Pancreas (tissue), 10 donors: ENCODE measurements at places on chromosomes 2 and 18. TPM values are rescaled to one million over a fixed set of nuclear protein-coding genes. Genes with fewer than 3 reads are reported as not detected.

DNA sequence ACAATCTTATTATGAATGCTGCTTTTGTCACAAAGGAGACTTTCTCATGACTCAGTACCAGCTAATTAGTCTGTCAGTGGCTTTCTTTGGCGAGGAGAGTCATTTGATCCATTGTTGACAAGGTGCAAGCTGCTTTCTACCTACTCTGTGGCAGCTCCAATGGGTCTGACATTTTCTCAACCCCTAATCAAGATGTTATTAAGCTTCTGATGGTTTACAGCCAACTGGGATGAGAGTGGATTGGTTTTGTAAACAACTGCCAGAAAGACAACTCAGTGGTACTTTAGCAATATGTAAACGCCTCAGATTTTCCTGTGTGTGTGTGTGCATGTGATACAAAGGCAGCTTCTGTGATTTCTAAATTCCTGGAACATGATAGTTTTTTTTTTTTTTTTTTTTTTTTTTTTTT, 8.2 kb upstream of the CLIP4 start:
- H3K4me1 ChIP-seq, result no peaks in the 10 kb centered on the region
- no peak overlapping the region for H3K27ac ChIP-seq
- H3K4me3 ChIP-seq, result no peak overlapping the region
- no peaks in the 10 kb centered on the region for H3K27me3 ChIP-seq
- DNase-seq, result no peak

GRCh38 chr18:62717169-62717924, 2.0 kb downstream of the PHLPP1 start:
- peak overlapping the region; percentile 48 for H3K4me3 ChIP-seq
- peak; percentile 44 for DNase-seq
- no peaks in the 10 kb centered on the region for H3K27me3 ChIP-seq
- H3K36me3 ChIP-seq, result no peaks in the 10 kb centered on the region
- peaks cover 18% of the 10 kb centered on the region for H3K4me1 ChIP-seq

DNA sequence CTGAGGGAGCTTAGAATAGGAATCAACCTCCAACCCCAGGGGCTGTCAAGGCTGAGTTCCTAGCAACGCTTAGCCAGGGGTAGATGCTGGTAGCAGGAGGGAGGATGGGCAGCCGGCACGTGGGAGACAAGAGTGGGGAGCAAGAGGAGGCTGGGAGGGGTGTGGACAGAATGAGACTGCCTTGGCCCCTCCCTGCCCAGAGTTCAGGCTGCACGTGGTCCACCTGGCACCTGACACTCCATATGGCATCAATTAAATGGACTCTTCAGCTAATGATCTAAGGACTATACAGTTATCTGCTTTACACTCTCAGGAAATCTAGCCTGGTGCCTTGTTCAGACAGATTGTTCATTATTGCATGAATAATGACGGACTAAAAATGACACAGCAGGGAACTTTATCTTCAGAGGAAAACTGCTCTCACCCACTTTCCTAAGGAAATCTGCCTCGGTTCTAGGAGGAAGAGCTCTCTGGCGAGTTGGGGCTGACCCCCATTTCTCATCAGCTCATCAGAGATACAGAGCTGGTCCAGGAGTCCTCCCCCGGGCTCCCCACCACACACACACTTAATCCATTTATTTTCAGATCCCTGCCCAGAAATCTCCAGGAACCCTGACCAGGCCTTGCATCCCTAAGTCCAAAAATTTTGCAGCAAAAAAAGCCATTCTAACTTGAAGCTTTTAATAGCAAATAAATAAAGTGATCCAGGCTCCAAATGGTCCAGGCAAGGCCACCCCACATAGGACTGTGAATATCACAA, 102.1 kb upstream of the CDC42EP3 start:
- DNase-seq, result no peak
- H3K36me3 ChIP-seq, result no peaks in the 10 kb centered on the region
- H3K4me1 ChIP-seq, result no peaks in the 10 kb centered on the region

DNA sequence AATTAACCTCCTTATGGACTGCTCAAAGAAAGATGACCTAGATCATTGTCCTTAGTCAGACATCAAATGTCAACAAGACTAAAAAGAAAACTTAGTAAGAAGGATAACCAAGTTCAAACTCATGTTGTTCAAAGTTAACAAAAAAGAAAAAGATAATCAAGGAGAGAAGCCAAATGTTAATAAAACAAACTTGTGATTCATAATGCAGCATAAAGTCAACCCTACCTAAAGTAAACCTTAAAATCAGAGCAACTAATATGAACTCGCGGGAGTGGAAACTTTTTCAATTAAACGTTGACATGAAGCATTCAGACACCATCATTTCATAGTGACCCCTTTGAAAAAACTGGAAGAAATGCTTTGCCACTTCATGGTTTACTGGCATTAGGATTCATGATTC, 52.9 kb downstream of the DNER start:
- no peak for DNase-seq
- no peak overlapping the region for H3K4me3 ChIP-seq
- H3K27me3 ChIP-seq, result no peaks in the 10 kb centered on the region
- H3K4me1 ChIP-seq, result no peaks in the 10 kb centered on the region

- no peak for DNase-seq
- H3K4me1 ChIP-seq, result peaks cover under 1% of the 10 kb centered on the region
- no peaks in the 10 kb centered on the region for H3K27me3 ChIP-seq
- no peak overlapping the region for H3K4me3 ChIP-seq
Observed at GRCh38 chr2:67393237-67393636, 3.9 kb upstream of the ETAA1 start.

DNA sequence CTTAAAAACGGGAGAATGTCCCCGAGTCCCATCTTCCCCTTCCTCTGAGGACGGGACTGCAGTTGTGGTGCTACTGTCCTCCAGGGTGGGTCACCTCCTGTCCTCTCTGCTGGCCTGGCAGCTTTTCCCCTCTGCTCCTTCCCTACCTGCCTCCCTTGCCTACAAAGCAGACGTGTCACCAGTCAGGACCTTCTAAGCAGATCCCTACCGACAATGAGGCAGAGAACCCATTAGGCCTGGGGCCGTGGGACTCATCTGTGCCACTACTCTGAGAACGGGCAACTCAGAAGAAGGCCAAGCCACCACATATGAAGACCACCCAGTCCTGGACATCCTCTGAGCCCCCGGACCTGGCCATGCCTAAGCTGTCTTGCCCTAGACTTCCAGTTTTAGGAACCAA, 103.0 kb upstream of the TEX51 start:
- DNase-seq, result no peak
- H3K27me3 ChIP-seq, result no peaks in the 10 kb centered on the region
- no peaks in the 10 kb centered on the region for H3K36me3 ChIP-seq
- no peak overlapping the region for H3K27ac ChIP-seq
- no peak overlapping the region for H3K4me3 ChIP-seq
- no peaks in the 10 kb centered on the region for H3K4me1 ChIP-seq

Gene CHN1
- total RNA-seq, result 4.2 TPM

DNA sequence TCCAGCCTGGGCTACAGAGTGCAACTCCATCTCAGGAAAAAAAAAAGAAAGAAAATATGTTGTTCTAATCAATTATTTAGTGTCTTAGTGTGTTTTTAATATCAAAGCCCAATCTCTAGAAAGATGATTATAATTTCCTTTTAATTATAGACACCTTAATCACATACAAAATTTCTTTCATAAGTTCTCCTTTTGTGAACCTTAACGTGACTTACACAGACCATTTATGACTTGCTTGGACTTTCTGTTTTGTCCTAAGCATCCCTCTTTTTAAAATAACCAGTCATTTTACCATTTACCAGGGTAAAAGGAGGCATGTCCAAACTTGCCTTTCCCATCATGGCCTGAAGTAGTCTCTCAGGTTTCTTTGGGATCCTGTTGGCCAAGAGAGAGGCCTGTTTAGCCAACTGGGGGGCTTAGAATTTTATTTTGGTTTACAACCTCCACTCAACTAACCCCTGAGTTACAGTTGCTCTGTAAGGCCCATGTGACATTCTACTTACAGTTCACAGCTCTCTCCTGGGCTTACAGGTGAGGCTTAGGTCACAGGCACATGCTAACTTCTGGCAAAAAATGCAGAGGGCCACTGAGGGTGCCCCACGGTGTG, 23.9 kb upstream of the GPR155 start:
- no peak overlapping the region for H3K4me3 ChIP-seq
- no peaks in the 10 kb centered on the region for H3K4me1 ChIP-seq
- no peaks in the 10 kb centered on the region for H3K36me3 ChIP-seq
- H3K27ac ChIP-seq, result no peak overlapping the region
- no peaks in the 10 kb centered on the region for H3K27me3 ChIP-seq

Gene MALL
- 2.7 TPM for total RNA-seq

Gene DAPL1
- total RNA-seq, result 3.3 TPM
